ENCODE measurements at places on chromosomes 16 and 17.

GRCh38 chr16:53785044-53785443, 81.1 kb downstream of the FTO start:
- peak; percentile 57 for DNase-seq

GRCh38 chr16:10870808-10871156, 6.2 kb upstream of the CIITA start:
- no peak for DNase-seq

DNA sequence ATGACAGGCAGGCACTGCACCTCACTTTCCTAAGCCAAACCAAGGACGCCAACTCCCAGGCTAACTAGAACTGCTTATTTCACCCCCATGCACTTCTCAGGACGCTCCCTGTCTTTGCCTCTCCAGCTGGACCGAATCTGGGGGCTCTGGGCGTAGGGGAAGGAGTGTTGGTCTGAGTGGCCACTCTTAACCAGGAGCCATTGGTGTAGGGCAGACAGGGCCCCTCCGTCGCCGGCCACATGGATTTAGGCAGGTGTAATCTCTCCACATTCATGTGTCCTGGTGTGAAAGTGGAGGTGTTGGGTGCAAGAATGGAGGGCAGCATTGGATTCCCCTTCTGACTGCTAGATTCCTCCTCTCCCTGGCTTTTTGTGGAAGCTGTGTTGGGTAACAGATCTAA, 9.8 kb downstream of the ATP2C2 start:
- DNase-seq = no peak

- no peak for DNase-seq
Observed at GRCh38 chr17:36657763-36658490, 56.5 kb downstream of the MRM1 start.

- DNase-seq = no peak
Observed at GRCh38 chr17:37719866-37720265, 25.0 kb downstream of the HNF1B start.

GRCh38 chr16:11576427-11577289, 10.1 kb downstream of the LITAF start:
- no peak for DNase-seq

DNA sequence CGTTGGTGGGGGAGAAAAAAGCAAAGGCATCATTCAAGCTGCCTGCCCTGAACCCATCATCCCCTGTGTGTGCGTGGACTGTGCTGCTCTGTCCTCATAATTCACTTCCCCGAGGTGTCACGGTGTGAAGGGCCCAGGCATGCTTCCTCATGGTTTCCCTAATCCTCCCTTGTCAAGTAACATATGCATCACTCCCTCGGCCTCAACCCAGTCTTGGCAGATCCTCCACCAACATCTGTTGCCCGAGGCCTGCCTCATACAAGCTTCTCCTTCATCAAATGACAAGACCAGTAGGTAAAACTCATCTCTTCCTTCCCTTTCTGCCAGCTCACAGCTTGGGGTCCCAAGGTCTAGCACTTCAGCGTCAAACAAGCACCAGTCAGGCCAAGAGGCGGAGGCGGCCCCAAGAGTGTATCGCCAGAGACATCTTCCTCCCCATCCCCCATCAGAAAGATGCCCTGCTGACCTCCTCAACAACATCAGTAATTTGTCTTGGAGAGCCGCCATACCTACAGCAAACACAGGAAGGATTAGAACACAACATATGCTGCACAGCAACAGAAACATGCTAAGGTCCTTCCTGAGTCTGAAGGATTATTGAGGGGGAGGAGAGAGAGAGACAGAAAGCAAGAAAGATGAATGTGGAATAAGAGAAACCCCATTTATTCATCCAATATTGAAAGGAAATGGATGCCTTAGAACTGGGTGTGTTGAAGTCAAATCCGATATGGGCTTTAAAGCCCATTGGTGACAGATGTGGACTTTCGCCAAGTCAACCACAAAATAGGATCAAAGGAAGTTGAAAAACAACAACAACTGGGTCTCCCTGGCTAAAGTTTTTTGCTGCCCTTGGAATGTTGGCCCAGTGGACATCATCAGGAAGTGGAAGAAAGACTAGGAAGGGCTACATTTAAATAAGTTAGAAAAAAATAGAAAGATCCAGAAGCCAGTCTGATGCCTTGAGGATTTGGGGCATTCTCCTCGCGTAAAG, 38.4 kb downstream of the SOX9 start:
- DNase-seq = no peak

DNA sequence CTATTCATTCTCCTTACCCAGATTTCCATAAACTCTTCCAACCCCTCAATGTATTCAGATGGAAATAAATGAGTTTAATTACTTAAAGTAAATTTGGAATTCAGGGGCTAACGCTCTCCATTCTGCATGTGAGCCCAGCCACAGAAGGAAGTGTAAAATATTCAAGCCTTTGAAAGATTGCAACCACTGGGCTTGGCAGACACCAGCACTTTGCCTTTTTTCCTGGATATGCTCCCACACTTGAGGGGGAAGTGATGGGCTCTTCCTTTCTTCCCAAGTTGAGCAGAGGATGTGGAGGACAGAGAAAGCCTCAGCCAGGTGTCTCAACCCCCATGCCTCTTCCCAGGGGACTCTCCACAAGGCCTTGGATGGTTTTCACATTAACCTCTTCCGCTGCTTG, 825.1 kb upstream of the EEF2KMT start:
- no peak for DNase-seq

DNA sequence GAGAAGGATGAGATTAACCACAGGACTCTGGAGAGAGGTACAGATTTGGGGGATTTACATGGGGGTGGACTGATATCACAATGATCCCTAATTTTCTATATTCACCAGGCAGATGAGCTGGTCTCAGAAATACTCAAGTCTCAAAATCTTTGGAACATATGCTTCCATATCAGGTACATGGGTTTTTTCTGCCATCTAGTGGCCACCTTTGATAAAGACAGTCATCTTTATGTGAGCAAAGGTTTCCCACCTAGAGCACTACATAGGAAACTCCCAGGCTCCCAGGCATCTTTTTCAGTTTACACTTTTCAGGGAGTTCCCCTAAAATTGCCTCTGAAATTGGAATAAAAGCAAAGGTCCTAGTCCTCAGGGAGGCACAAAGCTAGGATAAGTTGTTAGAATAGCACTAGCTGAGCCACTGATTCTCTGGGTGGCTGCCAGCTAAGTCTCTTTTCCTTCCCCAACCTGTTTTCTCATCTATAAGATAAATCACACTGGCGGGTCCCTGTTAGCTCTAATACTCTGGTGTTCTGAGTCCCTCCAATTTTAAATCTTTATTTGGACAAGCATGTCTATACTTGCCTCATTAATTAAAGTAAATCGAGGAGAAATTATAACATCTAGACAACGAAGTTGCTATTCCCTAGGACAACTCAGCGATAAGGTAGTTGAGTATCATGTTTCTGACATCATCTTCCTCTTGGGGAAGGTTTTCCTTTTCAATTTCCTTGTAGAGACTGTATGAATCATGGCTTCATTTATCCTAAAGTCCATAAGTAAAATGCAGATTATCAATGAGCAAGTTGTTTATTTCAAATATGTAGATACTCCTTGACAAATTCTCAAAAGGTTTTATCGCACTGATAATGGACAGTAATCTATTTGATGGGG, 19.0 kb upstream of the MON1B start:
- DNase-seq = peak; percentile 61

DNA sequence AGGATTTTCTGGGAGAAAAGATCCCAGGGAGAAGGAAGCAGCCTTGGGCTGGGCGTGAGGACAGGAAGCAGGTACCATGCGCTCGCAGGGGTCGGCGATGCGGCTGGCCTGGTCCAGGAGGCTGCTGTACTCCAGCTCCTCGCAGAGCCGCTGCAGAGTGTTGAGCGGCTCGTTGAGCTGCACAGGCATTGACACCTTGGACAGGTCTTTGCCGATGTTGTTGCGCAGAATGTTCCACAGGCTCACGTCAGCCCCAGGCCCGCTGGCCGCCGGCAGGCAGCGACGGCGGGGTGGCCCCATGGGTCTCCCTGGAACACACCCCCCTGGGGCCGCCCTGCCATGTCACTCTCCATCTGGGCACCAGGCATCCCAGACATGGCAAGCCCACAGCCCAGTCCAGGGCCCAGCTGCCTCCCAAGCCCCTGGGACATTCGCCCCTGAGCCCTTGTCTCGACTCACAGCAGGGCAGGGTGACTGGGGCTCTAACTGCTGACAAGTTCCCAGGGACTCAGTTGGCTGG, 8.0 kb downstream of the OSBPL7 start:
- no peak for DNase-seq

GRCh38 chr16:57462978-57463362, 491 bp downstream of the POLR2C start:
- no peak for DNase-seq

DNA sequence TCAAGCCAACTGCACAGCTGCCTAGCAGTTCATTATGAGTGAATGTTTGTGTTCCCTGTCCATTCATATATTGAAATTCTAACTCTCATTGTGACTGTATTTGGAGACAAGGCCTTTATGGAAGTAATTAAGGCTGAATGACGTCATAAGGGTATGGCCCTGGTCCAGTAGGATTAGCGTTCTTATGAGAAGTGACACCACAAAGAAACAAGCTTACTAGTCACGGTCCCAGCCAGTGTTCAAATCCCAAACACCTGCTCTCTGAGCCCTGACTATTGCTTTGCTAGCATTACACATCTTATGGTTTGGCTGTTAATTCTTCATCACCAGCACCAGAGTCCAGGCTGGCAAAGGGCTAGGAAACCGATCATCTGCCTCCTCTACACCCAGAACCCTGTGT, 2.2 kb downstream of the ZNF668 start:
- peak; percentile 84 for DNase-seq

DNA sequence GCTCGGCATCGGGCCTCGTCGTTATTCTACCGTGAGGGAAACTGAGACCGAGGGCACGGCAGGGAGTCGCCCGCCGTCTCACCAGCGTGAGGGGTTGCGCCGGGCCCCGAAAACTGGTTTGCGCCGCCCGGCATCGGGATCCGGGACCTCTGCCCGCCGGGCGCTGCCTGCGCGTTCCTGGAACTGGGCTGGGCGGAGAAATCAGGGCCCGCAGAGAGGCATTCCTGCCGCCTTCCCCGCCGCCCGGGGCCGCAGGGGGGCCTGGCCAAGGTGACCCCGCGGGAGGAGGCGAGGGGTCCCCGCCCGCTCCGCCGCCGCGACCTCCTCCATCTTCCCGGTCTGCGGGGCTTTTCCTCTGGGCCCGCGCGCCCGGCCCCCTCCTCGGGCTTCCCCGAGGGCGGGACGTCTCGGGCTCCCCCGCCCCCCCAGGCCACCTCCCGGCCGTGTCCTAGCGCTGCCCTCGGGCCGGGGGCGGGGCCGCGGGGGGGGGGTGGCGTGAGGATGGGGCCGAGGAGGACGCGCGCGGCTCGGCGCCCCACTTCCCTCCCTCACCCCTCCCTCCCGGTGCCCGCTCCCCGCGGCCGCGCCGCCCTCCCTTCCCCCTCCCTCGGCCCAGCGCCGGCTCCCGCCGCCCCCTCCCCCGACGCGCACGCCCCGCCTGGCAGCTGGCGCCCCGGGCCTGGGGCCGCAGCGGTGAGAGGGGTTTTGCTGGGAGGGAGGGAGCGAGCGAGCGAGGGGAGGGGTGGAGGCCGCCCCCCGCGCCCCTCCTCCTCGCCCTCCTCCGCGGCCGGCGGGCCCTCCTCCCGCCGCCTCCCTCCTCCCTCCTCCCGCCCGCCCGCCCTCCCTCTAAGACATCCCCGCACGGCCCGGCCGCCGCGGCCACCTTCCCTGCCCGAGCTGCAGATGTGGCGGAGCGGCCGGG, at the start of gene GLIS2:
Gene GLIS2 (plus strand): TSS at position 882 of the 922 bp plus-strand sequence. CDS start 16,214 bp downstream, outside the sequence.
- peak; percentile 85 for DNase-seq

GRCh38 chr17:14875557-14876412, 389.3 kb downstream of the PMP22 start:
- no peak for DNase-seq

- no peak for DNase-seq
Observed at GRCh38 chr17:62008294-62008693, 56.8 kb downstream of the MED13 start.

DNA sequence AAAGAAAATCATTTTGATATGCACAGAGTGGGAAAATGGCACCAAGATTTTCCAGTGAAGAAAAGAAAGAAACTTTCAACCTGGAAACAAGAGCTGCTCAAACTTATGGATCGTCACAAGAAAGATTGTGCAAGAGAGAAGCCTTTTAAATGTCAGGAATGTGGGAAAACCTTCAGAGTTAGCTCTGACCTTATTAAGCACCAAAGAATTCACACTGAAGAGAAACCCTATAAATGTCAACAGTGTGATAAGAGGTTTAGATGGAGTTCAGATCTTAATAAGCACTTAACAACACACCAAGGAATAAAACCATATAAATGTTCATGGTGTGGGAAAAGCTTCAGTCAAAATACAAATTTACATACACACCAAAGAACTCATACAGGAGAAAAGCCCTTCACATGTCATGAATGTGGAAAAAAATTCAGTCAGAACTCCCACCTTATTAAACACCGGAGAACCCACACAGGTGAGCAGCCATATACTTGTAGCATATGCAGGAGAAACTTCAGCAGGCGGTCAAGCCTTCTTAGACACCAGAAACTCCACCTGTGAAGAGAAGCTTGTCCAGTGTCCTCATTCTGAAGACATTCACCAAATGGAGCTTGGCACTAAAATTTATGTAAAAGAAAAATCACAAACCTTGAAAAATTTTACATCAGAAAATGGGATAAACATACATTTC, 12.2 kb downstream of the ZNF75A start:
- DNase-seq = peak; percentile 12

DNA sequence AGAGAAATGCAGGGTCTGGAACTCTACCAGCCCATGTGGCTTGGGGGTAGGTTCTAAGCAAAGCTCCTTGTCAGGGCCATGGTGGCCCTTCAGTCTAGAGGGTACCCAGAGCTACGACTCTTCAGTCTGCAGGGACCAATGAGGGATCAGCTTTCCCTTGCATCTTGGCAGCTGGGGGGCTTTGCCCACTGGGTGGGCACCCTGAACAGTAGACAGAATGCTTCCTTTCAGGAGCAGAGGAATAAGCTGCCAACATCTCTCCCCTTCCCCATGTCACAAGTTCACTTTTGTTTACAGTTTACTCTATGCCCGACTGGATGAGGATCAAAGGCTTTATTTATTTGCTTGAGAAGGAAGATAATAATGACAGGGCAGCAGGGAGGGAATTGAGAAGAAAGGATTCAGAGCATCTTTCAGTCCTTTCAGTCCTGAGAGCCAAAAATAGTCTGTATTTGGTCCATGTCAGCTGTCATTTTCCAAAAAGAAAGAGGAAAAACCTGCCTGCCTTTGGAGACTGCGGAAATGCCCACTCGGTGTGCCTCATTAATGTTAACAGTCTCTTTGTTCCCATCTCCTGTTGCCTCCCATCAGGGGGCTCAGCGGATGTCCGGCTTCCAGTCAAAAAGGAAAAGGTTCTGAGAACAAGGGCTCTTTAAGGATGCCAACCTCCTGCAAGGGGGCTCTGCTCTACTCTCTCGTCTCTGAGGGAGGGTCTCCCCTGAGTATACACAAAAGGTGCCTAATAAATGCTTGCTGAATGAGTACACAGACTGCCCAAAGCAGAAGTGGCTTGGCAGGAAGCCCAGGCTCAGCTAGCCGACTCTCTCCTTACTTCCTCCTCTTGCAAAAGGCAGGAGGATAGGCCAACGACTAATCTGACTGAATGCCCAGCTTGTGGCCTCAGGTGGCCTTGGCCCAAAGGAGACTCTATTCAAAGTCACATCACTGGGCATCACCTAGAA, 17.1 kb downstream of the TRAF4 start:
- peak; percentile 68 for DNase-seq

GRCh38 chr17:56985371-56986162, 7.6 kb downstream of the SCPEP1 start:
- DNase-seq = no peak
